GM12878 (cell line): ENCODE measurements at places on chromosomes 3 and 15. TPM values are rescaled to one million over a fixed set of nuclear protein-coding genes. Genes with fewer than 3 reads are reported as not detected.

- DNase-seq: no peak
Measured at GRCh38 chr15:33145447-33145846, 49.1 kb downstream of the FMN1 start.

- DNase-seq: no peak
Measured at GRCh38 chr15:98649472-98650416, 1.4 kb downstream of the IGF1R start.

The SCAMP2 gene
- 98.5 and 101 TPM in 2 replicates for total RNA-seq

The TRPC1 gene
- 0.26 and 0.35 TPM in 2 replicates for total RNA-seq

The CHRNA3 gene
- not detected in 2 replicates for total RNA-seq

The ACTC1 gene
- total RNA-seq: not detected in 2 replicates

The MEIS2 gene
- total RNA-seq: 33.4 and 34.8 TPM in 2 replicates

DNA sequence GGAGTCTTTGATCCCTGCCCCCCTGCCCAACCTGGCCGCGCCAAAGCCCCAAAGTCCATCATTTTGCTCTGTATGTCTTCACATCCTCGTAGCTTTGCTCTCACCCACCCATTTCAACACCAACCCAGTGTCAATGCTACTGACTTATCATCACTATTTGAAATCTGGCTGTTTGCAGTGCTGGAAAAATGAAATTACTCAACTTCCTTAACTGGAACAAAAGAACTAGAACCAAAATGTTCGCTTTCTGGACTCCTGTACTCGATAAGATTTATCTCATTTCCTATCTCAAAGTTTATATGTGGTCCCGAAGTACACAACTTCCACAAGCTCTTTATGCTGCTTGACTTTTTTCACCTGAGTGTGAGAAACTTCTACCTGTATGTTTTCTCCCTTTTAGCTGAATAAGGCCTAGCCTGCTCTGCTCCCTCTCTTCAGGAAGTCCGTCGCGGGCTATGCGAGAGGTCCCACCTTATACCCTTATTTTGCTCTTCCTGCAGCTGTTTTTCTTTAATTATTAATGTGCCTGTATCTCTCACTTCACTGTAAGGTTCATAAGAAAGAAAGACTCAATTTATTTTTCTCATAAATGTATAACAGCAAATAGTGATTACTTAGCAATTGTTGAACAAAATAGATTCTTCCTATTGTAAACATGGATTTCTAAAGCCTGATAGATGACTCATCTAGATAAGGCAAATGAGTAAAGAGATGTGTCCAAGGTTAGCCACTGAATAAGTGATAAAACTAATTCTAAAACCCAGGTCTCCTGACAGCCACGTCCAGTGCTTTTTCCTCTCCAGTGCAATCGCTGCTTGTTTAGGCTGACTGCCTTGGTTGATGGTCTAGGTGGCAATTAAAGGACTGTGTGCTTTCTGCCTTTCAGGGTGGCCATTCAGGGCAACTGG is 464.1 kb upstream of the TPRG1 start:
- no peak for DNase-seq

DNA sequence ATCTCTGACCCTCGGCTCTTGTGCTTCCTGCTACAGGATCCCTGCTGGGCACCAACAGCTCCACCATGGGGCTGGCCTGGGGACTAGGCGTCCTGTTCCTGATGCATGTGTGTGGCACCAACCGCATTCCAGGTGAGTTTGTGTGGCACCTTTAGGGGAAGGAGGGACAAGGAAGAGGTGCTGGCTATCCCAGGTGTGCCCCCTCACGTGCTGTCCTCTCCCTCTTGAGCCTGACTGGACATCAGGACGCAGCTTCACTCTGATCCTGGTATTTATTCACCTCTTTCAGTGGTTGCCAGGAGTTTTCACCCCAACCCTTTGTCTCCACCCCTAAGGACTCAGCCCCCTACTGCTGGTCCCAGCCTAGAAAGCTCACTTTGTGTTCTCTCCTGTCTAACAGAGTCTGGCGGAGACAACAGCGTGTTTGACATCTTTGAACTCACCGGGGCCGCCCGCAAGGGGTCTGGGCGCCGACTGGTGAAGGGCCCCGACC is 960 bp downstream of the THBS1 start:
- DNase-seq: no peak

DNA sequence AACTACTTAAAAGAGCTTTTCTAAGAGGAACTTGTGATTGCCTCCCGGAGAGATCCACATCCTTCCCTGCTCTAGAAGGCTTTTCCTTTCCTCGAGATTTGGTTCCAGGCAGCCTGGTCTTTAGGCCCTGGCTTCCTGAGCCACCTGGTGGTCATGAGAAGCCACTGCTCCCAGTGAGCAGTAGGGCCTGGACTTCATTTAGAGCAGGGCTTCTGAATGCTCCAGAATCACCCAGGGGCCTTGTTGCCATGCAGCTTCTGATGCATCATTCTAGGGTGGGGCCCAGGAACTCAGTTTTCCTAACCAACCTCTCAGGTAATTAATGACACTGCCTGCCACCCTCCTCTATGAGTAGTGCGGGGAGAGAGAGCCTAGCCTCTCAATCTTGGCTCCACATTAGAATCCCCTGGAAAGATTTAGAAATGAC is 29.6 kb downstream of the PSMD6 start:
- DNase-seq: no peak

DNA sequence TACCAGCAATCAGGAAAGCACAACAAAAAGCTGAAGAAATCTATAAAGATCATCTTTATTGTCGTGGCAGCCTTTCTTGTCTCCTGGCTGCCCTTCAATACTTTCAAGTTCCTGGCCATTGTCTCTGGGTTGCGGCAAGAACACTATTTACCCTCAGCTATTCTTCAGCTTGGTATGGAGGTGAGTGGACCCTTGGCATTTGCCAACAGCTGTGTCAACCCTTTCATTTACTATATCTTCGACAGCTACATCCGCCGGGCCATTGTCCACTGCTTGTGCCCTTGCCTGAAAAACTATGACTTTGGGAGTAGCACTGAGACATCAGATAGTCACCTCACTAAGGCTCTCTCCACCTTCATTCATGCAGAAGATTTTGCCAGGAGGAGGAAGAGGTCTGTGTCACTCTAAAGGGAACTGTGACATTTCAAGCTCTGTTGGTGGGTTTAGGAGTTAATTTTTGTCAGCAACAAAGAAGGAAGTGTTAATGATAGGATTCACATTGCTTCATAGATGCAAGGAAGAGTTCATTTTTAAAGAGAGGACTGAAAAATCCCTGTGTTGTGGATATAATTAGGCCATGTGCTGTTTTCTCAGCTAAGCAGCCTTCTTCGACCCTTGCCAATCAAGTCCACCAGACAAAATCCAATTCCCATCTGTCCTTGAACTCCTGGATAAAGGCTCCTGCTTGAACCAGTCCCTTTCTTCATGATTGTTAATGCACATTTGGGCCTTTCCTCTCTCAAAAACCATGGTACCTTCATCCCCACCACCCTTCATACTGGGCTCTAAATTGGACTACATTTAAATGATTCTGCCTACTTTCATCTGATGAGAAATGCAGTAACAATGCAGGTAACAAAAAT is 1.2 kb downstream of the GPR15 start:
- DNase-seq: no peak

DNA sequence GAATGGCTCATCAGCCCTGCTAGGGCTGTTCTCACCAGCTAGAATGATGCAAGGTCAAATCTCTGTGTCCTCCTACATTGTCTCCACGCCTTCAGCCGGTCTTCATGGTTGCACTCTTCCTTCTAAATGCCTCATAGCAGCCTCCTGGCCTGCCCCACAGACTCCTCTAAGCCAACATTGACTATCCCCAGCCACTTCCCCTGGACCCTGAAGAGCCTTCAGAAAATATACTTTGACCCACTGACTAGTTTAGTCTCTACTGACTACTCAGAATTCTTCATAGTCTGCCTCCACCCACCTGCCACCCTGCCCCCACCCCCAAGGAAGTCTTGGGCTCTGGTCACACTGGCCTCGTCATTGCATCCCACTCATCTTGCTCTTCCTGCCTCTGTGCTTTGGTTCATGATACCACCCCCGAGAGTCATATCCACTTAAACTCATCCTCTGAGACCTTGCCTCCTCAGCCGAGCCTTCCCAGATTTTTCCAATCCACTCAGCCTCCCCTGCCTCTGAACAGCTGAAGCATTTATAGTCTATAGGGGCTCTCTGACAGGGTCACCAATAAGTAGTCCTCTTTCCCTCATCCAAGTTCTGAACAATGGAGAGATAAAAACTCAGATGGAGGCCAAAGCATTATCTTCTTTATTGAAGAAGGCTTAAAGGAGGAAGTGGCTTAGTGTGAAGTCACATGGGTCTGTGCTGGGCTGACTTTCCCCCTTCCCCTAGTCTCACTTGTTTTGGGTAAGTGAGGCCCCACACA is 9.5 kb upstream of the DOCK3 start:
- DNase-seq: no peak

- DNase-seq: no peak
Measured at GRCh38 chr15:90883976-90884718, at the start of gene FES. Gene FES, plus strand, starts transcription at chr15:90884504. Its CDS starts 542 bp downstream, at chr15:90885046.

DNA sequence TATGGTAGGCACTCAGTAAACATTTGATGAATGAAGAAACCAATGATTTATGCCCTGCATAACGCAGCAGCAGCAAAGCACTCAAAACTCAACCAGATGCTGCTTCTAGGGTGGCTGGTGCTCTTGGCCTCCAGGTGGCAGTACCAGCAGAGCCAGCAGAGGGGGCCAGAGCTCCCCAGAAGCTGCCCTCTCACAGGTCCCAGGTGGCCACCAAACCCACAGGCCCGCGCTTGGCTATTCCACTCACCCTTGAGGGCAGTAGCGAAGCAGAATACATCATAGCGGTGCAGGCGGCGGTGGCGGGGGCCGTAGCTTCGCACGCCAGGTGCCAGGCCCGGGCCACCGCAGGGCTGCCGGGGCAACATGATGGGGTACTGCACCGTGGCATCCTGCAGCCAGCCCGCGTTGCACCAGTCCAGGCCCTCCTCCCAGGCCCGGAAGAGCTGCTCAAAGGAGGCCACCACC is 16.6 kb downstream of the HAPLN3 start:
- DNase-seq: no peak

GRCh38 chr15:37101980-37102304 is 1.6 kb upstream of the MEIS2 start:
- DNase-seq: no peak

DNA sequence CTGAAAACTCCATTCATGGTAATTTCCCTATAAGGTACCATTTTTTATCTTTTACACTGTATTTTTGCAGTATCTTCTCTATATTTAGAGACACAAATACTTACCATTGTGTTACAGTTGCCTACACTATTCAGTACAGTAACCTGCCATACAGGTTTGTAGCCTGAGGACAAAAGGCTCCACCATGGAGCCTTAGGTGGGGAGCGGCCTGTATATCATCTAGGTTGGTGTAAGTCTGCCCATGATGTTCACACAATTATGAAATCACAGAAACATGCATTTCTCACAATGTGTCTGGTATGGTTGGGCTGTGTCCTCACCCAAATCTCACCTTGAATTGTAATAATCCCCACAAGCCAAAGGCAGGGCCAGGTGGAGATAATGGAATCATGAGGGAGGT is 43.9 kb upstream of the LYSMD4 start:
- DNase-seq: no peak

DNA sequence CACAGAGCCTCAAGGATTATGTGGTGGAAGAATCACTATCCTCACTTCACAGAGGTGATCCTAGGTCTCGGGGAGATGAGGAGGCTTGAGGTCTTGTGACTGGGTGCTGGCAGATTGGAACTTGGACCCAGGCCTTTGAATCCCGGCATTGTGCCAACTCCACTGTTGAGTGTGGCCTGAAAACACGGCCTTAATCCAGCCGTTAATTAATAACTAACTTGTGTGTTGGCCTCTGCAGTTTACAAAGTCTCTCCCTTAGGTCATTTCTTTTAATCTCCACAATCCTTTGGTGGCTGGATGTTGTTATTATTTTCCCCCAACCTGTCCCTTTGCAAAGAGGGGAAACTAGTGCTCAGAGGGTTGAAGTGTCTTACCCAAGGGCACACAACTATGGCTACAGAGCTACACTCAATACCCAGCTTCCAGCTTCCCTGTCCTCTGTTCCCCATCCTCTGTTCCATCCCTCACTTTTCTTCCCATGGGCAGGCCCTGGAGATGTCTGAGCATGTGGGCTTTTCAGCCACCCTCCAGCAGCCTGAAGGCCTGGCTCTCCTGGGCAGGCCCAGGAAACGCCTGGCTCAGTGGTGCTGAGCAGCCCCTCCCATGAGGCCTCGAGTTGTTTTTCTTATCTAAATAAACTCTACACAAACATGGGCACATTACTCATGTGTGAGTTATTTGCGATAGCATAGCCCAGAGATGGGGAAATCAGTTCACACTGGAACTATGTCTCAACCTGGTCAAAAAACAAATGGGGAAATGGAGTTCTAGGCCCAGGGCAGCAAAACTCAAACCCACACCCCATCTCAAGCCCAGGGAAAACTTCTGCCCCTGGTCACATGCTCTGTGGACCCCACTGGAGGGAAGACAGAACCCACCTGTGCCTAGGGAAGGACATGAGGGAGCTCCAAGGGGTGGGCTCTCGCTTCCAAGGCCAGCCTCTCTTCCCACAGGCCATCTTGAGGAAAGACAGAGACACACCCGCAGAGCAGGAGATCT is 16.8 kb upstream of the SMAD3 start:
- DNase-seq: no peak

DNA sequence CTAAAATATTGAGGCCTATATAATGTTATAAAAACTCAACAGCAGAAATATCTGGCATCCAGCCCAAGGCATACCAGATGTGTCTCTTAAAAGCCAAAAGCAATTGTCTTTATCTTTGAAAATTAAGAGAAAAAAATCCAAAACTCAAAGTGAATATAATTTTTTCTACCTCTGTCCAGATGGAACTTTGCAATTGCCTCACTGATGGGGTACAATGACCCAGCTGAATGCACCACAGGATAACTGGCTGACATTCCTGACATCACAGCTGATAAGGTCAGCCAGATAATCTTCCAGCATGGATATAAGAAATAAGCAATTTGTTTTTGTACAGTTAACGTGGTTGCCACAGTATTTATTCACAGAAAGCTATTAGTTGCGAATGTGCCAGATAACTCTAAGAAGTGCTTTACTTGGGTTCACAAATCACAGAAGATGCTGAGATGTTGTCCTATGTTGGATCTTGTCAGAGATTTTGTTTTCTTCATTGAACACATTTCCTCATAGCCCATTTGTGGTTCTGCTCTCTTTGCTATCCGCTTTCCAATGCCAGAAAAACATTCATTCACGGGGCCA is 566.9 kb upstream of the CCDC54 start:
- no peak for DNase-seq

DNA sequence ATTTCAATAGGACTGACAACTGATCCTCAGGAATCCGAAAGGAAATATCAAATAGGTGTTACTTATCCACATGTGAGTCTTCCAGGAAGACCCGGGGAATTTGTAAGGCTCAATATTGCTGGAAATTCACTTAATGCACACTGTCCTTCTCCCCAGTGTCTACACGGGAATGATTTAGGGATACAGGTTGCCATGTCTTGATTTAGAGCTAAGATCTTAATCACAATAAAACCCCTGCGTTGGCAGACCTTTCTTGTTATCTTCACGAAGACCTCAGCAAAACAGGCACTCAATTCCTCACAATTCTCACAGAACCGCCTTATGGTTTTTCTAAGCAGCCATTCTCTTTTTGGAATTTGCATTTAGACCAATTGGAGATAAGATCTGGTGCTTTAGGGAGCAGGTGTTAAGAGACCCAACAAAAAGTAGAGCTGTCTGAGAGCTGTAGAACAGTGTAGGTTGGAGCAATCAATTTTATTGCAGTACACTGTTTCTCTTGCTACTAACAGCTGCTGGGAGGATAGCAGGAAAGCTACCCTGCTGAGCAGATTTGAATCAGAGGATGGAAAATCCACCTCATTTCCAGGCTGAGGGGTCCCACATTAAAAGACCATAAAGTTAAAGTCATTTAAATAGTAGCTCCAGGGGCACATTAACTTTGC is 925.7 kb downstream of the EPHA3 start:
- no peak for DNase-seq

The RAD18 gene
- total RNA-seq: 25.5 and 28.3 TPM in 2 replicates
